ENCODE measurements at places on chromosomes 13 and 19. TPM values are rescaled to one million over a fixed set of nuclear protein-coding genes. Genes with fewer than 3 reads are reported as not detected.
A peak's percentile ranks its signal among the peaks of the same experiment; 100 is the strongest.

DNA sequence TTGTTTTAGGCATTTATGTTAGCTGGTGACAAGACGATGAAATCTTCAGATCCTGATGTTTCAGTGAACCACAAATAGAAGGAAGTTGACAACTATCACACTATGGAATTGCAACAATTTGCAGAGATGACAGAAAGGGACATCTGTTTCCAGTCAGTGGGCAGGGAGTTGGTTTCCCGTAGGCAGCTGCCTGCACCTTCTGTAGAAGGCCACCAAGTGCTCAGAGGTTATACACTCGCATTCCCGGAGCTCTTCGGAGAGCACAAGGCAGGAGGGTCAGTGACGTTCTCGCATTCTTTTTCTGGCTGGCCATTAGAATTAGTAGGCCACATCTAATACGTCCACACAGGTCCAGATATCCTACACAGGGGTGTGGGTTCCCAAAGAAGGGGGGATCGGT is 129.4 kb downstream of the SHISA2 start:
- no peak for DNase-seq

GRCh38 chr19:57088133-57088532 is 31.7 kb upstream of the USP29 start:
- DNase-seq: no peak

Gene CEACAM4
- not detected for polyA plus RNA-seq

DNA sequence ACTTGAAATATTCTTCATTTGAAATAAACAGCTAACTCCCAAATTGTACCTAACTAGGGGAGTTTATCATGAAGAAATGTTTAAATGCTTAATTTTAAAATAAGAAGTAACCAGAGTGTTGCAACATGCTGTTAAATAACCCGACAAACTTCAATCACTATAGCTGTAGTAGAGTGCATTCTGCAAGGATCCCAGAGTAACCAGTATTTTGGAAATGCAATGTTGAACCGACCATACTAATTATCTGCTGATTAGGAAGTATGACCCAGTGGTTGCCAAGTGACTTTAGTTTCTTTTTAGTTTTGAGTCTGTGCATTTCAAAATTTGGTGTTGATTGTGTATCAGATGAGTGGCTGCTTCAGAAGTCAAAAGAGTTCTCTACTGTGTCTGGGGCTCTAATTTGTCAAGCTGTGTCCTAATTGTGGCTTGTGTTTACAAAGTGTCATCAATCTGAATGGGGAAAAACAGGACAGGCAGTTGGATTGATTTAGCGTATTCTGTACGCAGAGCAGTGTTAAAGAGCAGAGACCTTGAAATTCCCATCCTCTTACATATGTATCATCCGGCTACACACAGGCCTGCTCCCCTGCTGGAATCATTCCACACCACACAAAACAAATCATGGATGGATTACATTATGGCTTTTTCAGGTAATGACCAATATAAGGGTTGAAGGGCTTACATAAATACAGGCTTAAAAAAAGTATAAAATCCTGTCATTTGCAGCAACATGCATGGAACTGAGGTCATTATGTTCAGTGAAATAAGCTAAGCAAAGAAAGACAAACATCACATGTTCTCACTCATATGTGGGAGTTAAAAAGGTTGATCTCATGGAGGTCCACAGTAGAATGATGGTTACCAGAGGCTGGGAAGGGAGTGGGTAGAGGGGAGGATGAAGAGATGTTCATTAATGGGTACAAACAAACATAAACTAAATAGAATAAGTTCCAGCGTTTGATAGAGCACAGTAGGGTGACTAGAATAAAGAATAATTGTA is 351.5 kb downstream of the KLF12 start:
- no peak for DNase-seq

Gene DAND5
- polyA plus RNA-seq: 0.18 TPM

DNA sequence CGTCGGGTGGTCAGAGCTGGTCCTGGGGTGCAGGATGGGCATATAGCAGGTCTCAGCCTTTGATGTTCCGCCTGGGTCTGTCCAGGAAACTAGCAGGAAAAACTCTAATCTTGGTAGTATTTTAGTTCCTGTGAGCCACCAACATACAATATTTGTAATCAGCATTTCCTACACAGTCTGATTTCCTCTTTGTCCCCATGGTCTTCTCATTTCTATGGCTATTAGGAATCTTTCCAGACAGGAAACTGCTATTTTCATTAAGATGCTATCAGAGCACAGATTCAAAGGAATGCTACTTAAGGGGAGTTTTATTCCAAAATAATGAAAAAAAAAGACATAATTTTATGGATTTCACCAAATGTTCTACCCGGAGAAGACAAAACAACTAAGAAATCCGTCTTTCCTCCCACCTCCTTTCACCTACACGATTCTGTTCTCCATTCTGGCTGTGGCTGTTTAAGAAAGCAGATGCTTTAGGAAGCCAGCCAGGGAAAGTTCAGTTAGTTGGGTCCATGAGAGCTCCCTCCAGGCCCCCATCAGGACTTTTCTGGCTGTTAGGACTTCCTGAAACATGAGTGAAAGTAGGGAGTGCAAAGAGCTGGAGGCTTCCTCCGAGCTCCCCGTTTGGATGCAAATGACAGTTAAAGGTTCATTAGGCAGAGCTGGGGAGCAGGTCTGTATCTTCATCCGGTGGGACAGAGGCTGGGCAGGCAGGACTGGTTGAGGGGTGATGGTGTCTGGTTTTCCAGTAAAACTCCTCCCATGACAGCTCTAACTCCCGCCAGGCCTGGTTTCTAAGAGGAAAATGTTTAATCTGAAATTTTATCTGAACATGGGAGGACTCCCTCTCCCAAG is 36.3 kb downstream of the SHISA2 start:
- DNase-seq: no peak

Gene CKAP2
- polyA plus RNA-seq: 26.2 TPM

DNA sequence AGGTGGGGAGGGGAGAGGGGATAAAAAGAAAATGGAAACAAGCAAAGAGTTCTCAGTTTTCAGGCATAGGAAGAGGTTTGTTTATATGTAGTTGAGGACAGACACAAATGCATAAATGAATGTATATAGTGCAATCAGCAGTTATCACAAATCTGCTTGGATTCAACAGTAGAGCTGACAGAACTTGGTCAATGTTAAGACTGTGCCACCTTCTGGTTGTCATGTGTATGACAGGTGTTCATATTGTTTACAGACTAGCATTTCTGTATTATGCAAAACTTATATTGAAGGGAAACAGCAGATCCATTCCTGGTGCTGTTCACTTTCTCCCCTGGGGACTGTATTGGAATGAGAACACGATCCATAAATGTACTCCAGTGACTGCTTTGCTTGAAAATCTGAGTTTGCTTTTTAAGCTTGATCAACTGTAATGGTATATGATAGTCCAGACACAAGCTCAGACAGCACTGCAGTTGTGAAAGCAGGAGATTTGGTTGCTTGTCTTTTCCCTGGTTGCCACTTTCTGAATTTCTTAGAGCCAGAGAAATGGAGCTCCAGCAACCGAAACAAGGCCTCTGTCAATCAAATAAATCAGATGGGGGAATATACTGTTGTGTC is 319.5 kb upstream of the OBI1 start:
- DNase-seq: peak; percentile 49

- no peak for DNase-seq
Measured at GRCh38 chr13:86383561-86383960, 584.3 kb upstream of the SLITRK6 start.

DNA sequence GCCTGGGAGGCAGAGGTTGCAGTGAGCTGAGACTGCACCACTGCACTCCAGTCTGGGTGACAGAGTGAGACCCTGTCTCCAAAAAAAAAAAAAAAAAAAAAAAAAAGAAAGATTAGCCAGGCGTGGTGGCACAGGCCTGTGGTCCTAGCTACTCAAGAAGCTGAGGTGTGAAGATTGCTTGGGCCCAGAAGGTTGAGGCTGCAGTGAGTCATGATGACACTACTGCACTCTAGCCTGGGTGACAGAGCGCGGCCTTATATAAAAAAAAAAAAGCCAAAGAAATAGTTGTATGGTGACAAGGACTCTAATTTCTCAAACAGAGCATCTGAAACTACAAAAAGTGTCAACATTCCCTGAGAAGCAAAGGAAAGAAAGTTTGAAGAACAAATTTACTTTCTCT is 3.4 kb downstream of the PBX4 start:
- no peak for DNase-seq

Gene BBC3
- 5.0 TPM for polyA plus RNA-seq

DNA sequence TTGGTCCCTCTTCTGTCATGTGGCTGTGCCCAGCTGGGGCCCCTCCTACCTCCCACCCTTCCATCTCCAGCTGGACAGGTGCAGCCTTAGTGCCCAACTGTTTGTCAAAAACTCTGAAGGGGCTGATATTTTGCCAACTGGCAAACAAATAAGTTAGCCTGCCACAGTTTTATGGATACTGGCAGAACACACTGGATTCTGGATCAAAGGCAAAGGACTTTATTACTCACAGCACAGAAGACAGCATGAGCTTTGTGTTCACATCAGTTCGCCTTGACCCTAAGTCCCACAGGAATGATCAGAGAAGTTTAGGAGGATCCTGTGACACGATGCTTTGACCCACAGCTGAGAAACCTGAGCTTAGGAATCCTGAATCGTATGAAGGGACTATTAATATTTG is 16.4 kb downstream of the KLK2 start:
- no peak for DNase-seq

GRCh38 chr13:111153977-111154332 is 38.8 kb downstream of the ARHGEF7 start:
- no peak for DNase-seq

Gene CGB2
- polyA plus RNA-seq: not detected

DNA sequence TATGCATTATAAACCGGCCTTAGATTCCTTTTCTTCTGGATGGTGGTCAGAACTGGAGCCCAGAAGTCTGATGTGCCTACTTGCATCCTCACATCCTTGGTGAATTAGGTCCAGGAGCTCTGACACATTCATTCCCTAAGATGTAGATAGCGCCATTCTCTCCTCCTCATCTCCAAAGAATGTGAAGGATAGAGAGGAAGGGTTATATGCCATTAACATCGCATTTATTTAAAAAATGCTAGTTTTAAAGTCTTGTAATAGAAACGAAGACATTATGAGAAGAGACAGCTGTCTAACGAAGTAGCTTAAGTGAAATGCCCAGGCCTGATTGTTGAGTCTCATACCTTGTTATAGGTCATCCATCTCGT is 9.7 kb downstream of the MBNL2 start:
- no peak for DNase-seq

- DNase-seq: no peak
Measured at GRCh38 chr13:107767119-107767518, 448.2 kb downstream of the LIG4 start.

Gene THSD8
- polyA plus RNA-seq: 2.2 TPM

DNA sequence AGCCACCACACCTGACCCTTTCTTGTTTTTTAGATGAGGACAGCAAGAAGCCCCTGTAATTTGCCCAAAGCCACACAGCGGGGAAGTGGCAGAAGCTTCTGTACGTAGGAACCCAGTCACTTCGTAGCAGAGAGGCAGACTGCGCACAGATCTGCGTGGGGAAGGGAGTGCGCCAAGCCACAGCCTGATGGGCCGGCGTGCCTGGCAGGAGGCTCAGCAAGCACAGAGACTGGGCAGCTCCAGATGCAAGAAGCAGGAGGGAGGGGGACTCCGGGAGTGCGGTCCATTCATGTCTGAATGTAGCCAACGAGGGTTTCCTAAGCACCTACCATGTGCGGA is 347 bp upstream of the TJP3 start:
- DNase-seq: no peak

DNA sequence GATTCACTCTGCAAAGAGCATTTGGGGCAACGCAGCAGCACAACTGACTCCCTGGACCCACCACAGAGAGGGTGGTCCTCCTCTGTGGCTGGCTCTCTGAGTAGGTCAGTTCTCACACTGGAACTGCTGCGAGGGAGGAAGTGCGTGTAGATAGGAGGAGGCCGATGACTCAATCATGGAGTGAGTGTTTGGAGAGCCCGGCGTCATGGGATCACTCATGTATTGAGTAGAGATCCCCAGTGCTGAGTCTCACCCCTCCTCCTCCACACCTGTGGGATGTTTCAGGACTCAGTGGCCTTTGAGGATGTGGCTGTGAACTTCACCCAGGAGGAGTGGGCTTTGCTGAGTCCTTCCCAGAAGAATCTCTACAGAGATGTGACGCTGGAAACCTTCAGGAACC is 8.9 kb downstream of the ZNF101 start:
- no peak for DNase-seq

- DNase-seq: no peak
Measured at GRCh38 chr19:41707502-41707812, 969 bp upstream of the CEACAM5 start.

- no peak for DNase-seq
Measured at GRCh38 chr19:13209484-13210338, 59.5 kb downstream of the IER2 start.

DNA sequence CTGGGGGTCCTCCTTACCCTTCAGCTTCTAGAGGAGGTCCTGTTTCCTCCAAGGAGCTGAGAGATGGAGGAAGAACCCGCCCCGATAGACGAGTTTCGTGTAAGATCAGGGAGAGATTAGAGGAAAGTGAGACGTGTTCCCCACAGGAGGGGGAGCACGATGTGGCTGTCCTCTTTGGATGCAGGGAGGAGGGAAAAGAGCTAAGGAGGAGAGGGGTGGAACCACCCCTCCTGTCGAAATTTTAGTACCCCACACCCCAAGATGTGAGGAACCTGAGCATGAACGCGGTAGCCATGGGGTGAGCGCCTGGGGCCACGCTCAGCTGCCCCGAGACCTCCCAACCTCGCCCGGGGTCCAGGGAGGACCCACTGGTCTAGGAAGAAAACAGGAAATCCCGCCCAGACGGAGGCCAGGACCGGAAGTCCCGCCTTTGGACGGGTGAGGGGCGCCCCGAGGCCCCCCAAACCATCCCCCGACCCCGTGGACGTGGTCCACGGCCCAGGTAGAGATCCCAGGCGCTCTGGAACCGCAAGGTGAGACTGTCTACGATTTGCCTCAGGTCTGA is 1.2 kb downstream of the AKT1S1 start:
- peak; percentile 70 for DNase-seq

Gene ZNF582
- 6.0 TPM for polyA plus RNA-seq

GRCh38 chr13:89610331-89610730 is 1737.2 kb upstream of the MIR17HG start:
- no peak for DNase-seq

GRCh38 chr19:46496304-46496703 is 637 bp upstream of the PNMA8B start:
- no peak for DNase-seq

Gene LINGO3
- polyA plus RNA-seq: 0.14 TPM

All from hindlimb muscle (tissue), 1 donor.